ENCODE measurements at places on chromosomes 1 and 21.

- DNase-seq: no peak
Measured at GRCh38 chr1:108533351-108534083, 26.4 kb upstream of the EEIG2 start.

- no peak for DNase-seq
Measured at GRCh38 chr1:1628754-1629429, 3.1 kb upstream of the MMP23B start.

GRCh38 chr21:14947613-14948160, 117.1 kb downstream of the NRIP1 start:
- DNase-seq: no peak

GRCh38 chr1:92843429-92844352, 11.9 kb downstream of the RPL5 start:
- no peak for DNase-seq

Data from NCI-H1105 treated with DMSO at 0.1 percent for 48 hours (cell line).